ENCODE measurements at places on chromosomes 1 and 21.

- peak; percentile 54 for DNase-seq
These were observed at the start of gene TMEM35B for GRCh38 chr1:34984793-34985608. TMEM35B (minus strand) TSS chr1:34985347; CDS start chr1:34985305, 42 bp downstream.

GRCh38 chr1:14300991-14301703 is 297.3 kb upstream of the KAZN start:
- DNase-seq: no peak

DNA sequence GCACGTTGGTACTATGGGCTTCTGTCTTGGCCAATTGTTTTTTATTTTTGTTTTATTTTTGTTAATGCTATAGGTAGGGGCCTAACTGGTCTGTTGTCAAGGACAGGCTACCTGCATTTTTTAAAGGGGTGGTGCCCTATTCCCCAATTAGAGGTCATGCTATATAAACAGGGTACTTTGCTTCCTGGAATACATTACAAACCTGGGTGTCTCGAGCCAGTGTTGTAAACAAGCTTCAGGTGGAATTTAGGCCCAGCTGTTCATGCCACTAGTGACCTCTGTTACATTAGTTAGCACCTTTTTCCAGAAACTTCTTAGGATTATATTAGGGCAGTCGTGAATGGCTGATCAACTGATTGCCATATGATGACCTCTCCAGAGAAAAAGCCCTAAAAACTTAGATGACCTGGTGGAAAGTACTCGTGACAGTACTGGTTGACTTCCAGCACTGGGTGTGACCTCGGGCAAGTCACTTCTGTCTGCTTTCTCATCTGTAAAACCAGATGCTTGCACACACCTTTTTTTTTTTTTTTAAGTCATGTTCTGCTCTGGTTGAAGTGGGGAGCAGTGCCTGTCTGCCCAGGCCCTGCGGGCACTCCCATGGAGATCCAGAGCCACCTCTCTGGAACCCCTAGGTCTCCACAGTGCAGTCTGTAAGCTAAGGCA is 46.5 kb downstream of the ELK4 start:
- no peak for DNase-seq

DNA sequence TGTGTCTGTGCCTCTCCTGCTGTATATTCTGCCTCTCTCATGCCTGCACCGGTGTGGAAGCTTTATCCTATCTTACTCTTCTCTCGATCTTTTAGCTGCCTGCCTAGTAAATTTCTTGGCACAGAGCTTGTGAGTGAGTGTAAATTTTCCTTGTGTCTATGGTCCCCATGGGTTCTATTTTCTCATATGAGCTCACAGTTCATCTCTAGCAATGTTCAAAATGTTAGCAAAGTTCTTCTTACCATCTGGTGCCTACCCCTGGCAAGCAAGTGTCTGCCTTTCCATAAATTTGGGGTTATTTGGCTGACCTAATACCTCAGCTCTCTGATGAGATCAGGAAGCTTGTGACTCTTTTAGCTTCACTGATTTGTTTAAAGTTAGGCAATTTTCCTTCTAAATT is 572.1 kb upstream of the BRINP3 start:
- no peak for DNase-seq

GRCh38 chr1:214123061-214123784 is 135.4 kb downstream of the PROX1 start:
- no peak for DNase-seq

GRCh38 chr1:181430015-181430885 is 53.1 kb upstream of the CACNA1E start:
- DNase-seq: no peak

GRCh38 chr1:61322769-61323168 is 240.4 kb downstream of the NFIA start:
- DNase-seq: no peak

DNA sequence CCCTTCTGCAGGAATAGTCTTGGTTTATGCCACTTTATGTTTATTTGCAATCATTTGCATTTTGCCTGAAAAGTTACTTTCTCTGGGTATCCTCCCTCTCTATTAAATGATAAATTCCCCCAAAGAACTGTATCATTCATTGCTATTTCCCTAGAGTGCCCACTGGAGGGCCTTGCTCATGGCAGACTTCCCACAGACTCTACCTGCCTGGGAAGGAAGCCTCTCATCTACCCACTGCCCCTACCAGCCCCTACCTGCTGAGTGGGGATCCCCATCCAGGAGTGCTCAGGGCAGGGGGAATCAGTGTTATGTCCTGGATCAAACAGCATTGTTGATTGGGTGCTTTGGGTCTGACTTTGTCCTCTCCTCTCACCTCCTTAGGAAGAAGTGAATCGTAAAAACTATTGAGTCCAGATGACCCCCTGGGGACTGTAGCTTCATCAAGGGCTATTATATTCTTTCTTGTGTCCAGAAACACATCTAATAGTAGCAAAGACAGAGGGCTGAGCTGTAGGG is 6.8 kb upstream of the LRRN2 start:
- no peak for DNase-seq

- no peak for DNase-seq
These were observed 3.8 kb upstream of the LRRC47 start for GRCh38 chr1:3799976-3800685.

DNA sequence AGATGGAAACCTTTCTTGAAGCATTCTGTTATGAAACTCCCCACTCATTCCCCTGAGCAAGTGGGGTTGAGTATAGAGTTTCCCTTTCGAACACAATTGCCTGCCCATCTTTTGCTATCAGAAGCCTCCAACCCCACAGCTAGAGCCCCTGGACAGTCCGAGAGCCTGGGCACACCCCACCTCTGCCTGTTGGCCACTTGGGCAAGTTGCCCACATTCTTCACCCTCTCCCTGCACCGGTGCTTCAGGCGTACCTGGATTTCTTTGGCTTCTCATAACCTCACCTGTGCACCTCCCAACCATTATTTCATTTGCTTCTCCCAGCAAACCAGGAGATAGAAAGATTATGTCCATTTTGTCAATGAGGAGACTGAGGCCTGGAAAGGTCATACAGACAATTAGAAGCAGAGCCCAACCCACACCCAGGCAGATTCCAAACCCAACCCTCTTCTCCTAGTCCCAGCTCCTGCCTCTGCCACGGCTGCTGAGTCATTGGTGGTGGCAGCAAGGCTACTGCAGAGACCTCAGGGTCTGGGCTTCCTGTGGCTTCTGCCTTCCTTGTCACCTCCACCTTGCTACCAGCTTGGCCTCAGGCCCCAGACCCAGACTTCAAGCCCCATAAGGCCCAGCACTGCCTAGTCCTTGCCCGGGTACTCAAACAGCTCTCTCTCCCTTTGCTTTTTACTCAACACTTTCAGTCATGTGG is 118.7 kb upstream of the ZBTB40 start:
- no peak for DNase-seq

DNA sequence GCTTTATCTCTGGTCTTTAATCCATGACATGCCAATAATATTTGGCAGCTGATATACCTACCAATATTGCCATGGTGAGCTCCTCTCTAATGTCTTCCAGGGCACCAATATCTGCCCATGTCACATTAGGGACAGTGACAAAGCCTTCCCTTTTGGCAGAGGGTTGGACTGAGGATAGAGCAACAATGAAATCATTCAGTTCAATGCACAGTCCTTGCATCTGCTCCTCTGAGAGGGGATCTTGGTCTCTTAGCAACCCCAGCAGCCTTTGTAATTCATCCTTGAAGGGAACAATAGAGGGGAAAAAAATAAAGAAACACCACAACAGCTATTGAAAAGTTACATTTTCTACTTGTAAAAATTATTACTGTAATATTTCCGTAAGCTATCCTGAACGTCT is 42.3 kb downstream of the NVL start:
- DNase-seq: no peak

DNA sequence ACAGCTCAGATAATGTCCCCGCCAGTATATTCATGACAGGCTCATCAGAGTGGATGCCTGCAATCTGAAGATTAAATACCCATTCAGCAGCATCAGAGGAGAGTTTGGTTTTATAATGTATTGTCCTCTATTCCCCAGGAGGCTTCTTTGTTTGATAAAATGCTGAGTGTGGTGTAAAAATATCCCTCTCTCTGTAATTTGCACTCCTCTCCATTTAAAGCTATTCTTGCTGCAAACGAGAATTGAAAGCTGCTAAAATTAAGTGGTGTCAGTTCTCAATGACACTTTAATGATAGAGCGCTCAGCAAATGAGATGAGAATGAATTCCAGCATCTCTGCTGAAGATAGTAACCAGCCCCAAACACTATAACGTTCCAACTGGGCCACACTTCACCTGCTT is 205.7 kb upstream of the RRP15 start:
- no peak for DNase-seq

GRCh38 chr1:44497422-44498170 is 92.5 kb downstream of the RNF220 start:
- no peak for DNase-seq

GRCh38 chr1:235806123-235806522 is 60.6 kb downstream of the LYST start:
- DNase-seq: no peak

- DNase-seq: no peak
These were observed 33.0 kb downstream of the FOXJ3 start for GRCh38 chr1:42302034-42302433.

GRCh38 chr21:42614811-42615351 is 38.5 kb upstream of the PDE9A start:
- peak; percentile 20 for DNase-seq

GRCh38 chr1:224127925-224128819 is 14.3 kb downstream of the FBXO28 start:
- DNase-seq: no peak

DNA sequence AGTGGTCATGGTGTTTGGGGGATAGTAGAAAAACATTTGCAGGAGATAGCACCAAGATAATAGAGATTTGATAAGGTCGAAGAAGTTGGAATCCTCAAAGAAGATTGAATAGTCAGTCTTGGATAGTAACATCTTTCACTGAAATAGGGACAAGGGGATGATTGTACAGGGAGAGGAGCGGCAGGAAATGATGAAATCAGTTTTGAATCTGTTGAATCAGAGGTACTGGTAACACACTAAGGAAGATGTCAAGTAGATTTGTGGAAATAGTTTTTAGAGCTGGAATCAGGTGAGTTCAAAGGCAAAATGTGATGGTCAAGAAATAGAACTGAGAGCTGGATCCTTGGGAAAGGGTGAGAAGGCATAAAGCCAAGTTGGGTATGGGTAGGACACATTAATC is 26.5 kb downstream of the CAP1 start:
- no peak for DNase-seq

DNA sequence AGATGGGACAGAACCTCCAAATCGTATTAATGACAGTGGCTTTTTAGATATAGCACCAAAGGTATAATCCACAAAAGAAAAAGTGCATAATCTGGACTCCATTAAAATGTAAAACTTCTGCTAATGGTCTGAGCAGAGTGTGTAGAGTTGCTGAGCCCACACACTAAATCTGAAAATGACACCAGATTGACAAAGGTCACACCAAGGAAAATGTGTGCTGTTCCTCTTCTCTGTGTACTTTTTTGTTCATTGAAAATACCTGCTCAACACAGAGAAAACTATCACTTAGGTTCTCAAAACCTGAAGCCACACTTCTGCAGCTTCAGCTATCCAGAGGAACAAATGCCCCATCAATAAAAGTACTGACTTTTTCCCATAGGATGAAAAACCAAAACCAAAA is 146.2 kb downstream of the AK5 start:
- no peak for DNase-seq

- no peak for DNase-seq
These were observed 3.2 kb downstream of the DMRTA2 start for GRCh38 chr1:50419907-50420677.

DNA sequence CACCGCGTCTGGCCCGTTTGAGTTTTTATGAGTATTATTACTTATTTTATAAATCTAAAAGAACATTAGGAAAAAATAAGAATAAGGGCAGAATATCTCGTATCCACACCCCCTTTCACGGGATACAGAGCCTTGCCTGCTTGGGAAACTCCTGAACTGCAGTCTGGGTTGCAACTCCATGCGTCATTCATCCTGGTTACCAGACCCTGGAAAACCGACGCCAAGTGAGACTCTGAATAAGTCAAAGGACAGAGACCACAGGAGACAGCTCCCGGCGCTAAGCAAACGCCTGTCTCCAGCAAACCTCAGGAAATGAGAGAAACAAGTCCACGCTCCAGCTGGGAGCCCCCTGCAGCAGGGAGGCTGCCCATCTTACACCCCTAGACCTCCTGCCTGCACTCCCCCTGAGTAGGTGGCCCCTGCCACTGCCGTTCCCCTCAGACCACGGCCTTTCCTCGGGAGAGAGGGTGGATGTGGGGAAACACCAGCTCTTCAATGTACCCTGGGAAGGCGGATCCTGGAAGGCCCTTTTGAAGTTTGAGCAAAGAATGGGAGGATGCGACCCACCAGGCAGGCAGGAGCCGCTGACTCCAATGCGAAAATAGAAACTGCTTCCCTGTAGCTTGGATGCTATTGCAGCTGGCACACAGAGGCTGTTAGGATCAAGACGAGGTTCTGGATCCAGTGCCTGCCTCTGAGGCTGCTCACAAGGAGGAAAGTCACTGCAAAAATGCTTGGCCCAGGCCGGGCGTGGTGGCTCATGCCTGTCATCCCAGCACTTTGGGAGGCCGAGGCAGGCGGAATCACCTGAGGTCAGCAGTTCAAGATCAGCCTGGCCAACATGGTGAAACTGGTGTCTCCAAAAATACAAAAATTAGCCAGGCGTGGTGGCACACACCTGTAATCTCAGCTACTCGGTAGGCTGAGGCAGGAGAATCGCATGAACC is 37.7 kb upstream of the GPR157 start:
- DNase-seq: no peak

- no peak for DNase-seq
These were observed 220.7 kb upstream of the VAMP3 start for GRCh38 chr1:7550261-7550865.

- DNase-seq: no peak
These were observed 6.4 kb downstream of the INPP5B start for GRCh38 chr1:37940299-37940947.

Measured in stimulated activated CD8-positive, alpha-beta memory T cell treated with anti-CD3 and anti-CD28 coated beads, Interleukin-7, amount 100 ng/mL, for 24 hours (primary cell).